ENCODE measurements at places on chromosomes 4 and X. TPM values are rescaled to one million over a fixed set of nuclear protein-coding genes. Genes with fewer than 3 reads are reported as not detected.

GRCh38 chrX:68059469-68059868, 373.8 kb downstream of the OPHN1 start:
- DNase-seq: no peak

- no peak for DNase-seq
These were observed 1236.5 kb upstream of the TENM3 start for GRCh38 chr4:181006499-181007260.

- no peak for DNase-seq
These were observed 283.3 kb downstream of the PTTG2 start for GRCh38 chr4:38243388-38244053.

Gene CD99L2
- total RNA-seq: 19.0 TPM

- no peak for DNase-seq
These were observed 9.6 kb upstream of the PRDM8 start for GRCh38 chr4:80187677-80188076.

DNA sequence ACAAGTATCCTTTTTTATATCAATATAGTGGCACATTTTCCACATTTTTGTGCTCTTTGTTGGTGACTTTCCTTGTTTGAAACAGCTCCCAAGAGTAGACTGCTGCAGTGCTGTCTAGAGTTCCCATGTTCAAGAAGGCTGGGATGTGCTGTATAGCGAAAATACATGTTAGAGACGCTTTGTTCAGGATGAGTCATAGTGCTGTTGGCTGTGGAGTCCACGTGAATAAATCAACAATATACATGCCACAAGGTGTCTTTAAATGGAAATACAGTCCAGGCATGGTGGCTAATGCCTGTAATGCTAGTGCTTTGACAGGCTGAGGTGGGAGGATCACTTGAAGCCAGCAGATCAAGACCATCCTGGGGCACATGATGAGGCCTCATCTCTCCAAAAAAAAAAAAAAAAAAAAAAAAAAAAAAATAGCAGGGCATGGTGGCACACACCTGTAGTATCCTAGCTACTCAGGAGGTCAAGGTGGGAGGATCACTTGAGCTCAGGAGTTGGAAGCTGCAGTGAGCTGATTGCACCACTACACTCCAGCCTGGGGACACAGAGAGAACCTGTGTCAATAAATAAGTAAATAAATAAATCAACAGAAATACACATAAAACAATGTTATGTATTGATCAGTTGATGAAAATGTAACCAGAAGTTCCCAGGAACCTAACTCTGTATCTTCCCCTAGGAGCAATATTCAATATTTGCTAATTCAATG, 256.8 kb upstream of the STS start:
- DNase-seq: peak; percentile 3

DNA sequence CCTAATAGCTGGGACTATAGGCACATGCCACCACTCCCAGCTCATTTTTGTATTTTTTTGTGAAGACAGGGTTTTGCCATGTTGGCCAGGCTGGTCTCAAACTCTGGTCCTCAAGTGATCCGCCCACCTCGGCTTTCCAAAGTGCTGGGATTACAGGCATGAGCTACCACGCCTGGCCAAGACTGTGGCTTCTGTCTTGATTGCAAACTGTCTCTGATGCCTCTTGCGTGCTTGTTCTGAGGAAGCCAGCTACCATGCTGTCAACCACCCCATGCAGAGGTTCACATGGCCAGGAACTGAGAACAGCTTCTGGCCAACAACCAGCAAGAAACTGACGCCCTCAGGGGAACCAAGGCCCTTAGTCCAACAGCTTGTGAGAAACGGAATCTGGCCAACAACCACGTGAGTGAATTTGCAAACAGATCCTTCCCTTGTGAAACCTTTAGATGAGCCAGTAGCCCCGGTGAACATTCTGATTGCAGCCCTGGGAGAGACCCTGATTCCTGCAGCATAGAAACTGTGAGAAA, 71.2 kb downstream of the SUPT20HL2 start:
- DNase-seq: no peak

Gene MAGEA4
- total RNA-seq: not detected

Gene SMAD1
- total RNA-seq: 18.7 TPM

DNA sequence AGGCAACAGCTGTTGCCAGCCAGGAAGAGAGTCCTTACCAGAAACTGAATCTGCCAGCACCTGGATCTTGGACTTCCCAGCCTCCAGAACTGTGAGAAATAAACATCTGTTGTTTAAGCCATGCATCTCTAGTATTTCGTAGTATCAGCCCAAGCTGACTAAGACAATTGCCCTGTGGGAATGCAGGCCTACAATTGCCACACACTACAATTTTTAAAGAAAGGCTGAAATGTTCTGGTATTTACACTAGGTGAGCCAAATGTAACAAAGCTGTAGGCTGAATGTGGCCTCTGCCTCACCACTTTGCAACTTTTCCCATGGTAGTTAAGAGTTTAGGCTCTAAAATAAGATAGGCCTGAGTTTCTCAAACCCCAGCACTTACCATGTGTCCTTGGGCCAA, 59.1 kb downstream of the SPATA18 start:
- no peak for DNase-seq

- peak; percentile 97 for DNase-seq
These were observed 555.6 kb downstream of the PPARGC1A start for GRCh38 chr4:23333946-23334878.

GRCh38 chr4:4284827-4285618, 4.9 kb downstream of the LYAR start:
- peak; percentile 71 for DNase-seq

Gene CXCL3
- 5.5 TPM for total RNA-seq

Gene CABS1
- not detected for total RNA-seq

- DNase-seq: no peak
These were observed 167.0 kb upstream of the RPL34 start for GRCh38 chr4:108453366-108453765.

DNA sequence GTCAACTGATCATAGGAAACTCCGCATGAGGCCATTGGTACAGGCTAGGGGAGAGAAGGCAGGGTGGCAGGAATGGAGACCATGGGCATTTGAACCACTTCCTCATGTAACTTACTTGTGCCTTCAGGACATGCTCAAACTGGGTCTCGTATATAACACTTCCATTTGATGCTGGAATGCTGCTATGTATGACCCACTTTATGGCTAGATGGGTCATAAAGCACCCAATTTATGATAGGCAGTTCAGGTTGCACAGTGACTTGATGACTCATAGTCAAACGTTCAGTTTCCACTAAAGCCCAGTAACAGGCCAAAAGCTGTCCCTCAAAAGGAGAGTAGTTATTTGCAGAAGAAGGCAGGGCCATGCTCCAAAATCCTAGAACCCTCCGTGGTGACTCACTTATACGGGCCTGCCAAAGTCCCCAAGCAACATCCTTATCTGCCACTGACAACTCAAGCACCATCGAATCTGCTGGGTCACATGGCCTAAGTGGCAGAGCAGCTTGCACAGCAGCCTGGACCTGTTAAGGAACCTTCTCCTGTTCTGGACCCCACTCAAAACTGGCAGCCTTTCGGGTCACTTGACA, 236.4 kb downstream of the ZC4H2 start:
- DNase-seq: no peak

DNA sequence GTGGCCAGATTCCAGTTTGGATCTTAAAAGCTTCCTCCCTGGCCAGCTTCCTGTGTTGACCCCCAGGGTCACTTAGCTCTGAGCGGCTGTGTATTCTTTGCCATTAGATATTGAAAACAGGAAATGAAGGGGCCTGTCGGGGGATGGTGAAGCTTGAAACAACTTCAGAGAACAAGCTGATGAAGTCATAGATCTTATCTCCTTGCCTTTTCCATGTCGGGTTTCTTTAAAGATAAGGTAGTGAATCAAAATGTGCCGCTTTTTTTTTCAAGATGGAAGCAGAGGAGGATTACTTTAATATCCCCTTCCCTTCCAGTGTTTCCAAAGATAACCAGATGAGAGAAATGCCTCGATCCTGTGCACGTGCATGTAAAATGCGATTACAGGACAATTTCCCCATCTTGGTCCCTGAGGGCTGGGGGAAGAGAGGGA, 508.5 kb downstream of the MID1IP1 start:
- no peak for DNase-seq

DNA sequence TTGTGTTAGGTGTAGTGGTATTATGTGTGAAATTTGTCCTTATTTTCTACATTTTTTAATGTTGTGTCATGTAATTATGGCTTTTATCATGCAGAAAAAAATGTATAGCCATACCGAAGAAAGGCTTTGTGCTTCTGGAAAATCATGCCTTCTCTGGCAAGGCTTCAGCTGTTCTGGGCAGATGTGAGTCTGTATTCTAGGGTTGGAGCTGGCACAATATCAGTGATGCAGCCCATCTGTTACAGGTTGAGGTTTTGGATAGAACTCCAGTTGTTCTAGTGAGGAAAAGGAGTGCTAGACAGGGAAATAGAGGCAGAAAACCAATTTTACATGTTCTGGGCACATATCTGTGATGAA, 44.8 kb upstream of the PRSS12 start:
- no peak for DNase-seq

Gene MID2
- total RNA-seq: 9.1 TPM

Gene FGA
- total RNA-seq: not detected

Gene PAGE4
- not detected for total RNA-seq

- peak; percentile 38 for DNase-seq
These were observed 13.3 kb downstream of the CETN2 start for GRCh38 chrX:152817078-152817764.

- no peak for DNase-seq
These were observed 832 bp downstream of the EGFL6 start for GRCh38 chrX:13570261-13570605.

DNA sequence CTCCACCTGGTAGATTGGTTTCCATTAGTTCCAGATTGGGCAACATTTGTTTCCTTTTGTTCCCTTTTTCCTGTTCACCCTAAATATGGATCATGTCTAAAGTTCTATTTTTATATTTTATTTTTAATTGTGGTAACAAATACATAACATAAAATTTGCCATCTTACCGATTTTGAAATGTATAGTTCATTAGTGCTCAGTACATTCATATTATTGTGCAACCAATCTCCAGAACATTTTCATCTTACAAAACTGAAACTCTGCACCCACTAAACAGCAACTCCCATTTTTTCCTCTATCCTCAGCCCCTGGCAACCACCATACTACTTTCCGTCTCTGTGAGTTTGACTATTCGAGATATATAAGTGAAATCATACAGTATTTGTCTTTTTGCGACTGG, 14.2 kb upstream of the RPS6KA3 start:
- DNase-seq: no peak

DNA sequence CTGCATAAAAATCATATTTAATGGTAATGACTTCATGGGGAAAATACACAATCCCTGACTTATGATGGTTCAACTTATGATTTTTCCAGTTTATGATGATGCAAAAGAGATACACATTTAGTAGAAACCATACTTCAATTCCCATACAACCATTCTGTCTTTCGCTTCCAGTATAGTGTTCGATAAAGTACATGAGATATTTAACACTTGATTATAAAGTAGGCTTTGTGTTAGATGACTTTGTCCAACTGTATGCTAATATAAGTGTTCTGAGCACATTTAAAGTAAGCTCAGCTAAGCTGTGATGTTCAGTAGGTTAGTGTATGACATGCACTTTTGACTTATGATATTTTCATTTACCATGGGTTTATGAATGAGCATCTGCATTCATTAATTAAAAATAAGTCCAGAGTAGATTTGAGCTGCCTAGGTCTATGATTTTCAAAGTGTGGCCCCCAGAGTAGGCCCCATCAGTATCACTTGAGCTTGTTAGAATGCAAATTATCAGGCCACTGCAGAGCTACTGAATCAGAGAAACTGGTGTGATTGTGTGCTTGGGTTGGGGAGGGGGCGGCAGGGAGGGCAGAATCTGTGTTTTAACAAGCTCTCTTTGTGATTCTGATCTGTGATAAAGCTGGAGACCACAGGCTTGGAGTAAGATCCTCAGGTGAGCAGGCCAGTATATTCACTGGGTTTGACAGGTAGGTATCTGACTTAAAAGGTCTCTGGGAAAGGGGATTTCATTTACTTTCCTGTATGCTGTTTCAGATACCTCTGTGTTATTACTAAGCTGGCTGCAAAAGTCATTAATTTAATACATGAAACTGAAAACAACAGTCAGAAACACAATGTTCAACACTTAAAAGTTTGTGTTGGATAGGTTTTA, 8.4 kb downstream of the ATP10D start:
- DNase-seq: no peak

GRCh38 chr4:176277162-176277904, 8.3 kb upstream of the ASB5 start:
- peak; percentile 49 for DNase-seq

GRCh38 chr4:6752486-6752829, 30.1 kb upstream of the KIAA0232 start:
- DNase-seq: no peak

DNA sequence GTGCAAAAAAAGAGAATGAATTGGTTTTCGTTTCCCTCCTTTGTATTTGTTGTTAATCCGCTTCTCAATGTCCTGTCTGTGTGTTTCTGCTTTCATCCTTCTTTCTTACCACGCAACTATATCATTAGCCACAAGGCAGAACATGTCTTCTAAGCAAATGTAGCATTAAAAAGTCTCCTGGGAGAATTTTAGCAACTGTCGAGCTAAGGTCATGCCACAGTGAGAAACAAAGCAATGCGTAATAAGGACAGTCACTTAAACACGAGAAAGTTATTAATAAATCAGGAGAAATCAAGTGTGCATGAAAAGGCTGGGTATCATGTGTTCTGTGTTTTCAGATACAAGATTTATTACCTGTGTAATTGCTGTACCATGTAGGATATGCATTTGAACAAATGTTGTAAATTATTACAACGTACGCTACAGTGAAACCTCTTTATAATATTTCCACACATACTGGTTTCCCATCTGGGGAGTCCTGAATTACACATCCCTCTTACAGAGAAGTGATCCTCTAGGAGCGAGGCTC, 890.8 kb downstream of the TRIML1 start:
- DNase-seq: no peak

- no peak for DNase-seq
These were observed 627.1 kb upstream of the AADAT start for GRCh38 chr4:170716868-170717267.

Gene ADH1C
- not detected for total RNA-seq

Gene GC
- total RNA-seq: not detected

- DNase-seq: no peak
These were observed 2.6 kb downstream of the PGK1 start for GRCh38 chrX:78106651-78106986.

- no peak for DNase-seq
These were observed 15.3 kb downstream of the PDK3 start for GRCh38 chrX:24480400-24480865.

Gene IL3RA
- not detected for total RNA-seq

DNA sequence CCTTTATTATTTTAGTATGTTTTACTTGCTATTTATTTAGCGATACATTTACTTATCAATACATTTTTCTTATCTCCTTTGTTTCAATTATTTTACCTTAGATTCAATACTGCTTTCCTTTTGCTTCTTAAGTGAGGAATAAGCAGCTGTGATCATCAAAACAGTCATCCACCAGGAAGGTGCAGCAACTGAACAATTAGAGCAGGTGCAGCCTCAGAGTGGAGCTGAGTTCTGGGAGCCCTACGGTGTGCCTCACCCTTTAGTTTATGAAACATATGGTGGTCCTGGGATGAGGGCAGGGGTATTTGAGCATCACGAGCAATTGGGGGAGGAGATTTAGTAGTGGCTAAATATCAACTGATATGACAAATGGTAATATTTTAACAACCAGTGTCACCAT, 111.0 kb downstream of the FRYL start:
- DNase-seq: no peak

All from HT1080 (cell line).